IPS DF 19.7 (cell line): ENCODE measurements at places on chromosomes 16 and 17.

GRCh38 chr17:28935744-28936460, 15.4 kb downstream of the PHF12 start:
- DNase-seq = no peak

GRCh38 chr16:69711115-69711740, 15.1 kb downstream of the NQO1 start:
- no peak for DNase-seq

DNA sequence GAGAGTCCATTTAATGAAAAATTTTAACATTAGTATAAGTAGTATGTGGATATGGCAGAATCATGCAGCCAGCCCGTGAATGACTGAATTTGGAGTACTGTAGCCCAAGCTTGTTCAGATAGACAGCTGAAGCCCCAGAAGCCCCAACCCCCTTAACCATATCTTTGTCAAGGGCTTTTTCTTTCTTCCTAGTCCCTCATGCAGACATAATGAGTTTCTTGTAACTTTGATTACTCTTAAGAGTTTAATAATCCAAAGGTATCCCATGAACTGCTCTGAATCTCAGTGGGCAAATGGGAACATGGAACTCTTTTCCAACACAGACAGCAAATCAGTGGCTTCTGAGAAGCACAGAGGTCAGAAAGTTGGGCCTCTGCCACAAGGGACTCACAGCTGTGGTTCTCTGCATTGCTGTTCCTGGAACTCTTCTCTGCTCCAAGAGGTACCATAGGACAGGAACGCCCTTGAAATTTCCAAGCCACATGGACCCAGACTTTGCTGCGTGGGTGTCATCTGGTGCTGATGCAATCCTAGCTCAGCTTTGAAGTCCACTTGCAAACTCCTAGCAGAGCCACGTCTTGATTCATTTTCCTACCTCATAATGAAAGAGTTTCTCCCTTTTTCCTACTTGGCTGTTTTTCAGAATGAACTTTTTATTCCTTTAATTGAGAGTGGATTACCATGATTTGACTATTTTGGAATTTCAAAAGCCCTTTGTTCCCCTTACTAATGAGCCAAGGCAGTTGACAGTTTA, 18.1 kb downstream of the LYRM1 start:
- DNase-seq = no peak

GRCh38 chr16:75486676-75487313, 8.4 kb downstream of the CHST6 start:
- DNase-seq = no peak

GRCh38 chr16:1193143-1193824, 31.8 kb downstream of the TPSG1 start:
- DNase-seq = no peak

GRCh38 chr16:31052114-31052513, 18.8 kb downstream of the STX4 start:
- DNase-seq = no peak

GRCh38 chr16:10978871-10979446, 34.6 kb downstream of the CLEC16A start:
- DNase-seq = no peak

GRCh38 chr17:44794851-44795413, 35.2 kb downstream of the GJC1 start:
- no peak for DNase-seq

DNA sequence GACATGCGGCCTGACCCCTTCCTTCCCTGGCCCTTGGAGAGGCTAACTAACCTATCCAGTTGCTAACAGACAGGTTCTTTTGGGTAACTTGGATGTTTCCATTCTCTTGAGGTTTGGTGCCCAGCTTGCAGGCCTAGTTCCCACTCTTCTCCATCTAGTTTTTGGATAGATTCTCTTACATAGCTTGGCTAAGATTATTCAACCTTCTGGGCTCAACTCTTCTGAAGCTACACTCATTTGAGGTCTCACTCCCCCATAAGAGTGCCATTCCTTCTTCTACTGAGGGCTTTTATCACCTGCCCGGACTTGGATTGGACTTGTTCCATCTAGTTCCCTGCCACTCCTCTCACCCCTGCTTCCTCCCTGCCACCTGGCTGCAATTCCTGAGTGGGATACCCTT, 44.1 kb upstream of the MARCHF10 start:
- DNase-seq = no peak

DNA sequence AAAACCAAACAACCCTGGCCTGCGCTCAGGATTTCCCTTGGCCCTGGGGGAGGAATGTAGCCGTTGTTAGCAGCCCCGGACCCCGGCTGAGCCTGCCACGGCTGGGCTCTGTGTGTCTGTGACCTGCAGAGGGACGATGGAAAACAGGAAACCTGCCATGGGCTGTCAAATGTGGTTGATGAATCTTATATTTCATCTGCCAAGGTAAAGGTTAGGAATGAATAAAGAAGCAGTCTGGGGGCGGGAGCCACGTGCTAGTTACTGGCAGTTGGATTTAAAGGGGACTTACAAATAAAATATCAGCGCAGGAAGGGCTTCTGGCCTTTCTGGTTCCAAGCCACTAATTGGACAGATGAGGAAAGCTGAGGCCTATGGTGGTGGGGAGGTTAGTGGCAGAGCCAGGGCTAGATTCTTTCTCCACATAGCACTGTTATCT, at the start of gene KRT23:
TSS of gene KRT23 (minus strand) at position 263 of the 436 bp plus-strand sequence. CDS start 1,043 bp downstream, outside the sequence.
- DNase-seq = no peak

DNA sequence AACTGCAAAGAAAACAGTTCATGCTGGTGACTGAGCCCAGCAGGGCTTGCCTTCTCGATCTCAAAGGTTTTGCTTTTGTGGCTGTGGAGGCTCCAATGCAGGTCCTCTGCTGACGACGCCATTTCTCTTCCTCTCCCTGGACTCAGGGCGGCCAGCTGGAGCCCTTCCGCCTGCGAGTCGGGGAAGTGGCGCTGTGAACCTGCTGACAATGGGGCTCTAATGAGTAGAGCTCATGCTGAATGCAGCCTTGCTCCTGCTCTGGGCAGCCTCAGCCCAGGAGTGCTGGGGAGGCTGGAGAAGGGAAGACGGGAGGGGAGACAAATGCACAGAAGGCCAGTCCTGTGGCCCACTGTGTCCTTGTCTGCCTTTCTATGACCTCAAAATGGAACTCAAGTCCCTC, 43.8 kb downstream of the VAC14 start:
- DNase-seq = no peak

GRCh38 chr17:57810721-57811637, 38.9 kb downstream of the MRPS23 start:
- no peak for DNase-seq

GRCh38 chr17:31481783-31482081, 90.3 kb downstream of the RAB11FIP4 start:
- DNase-seq = no peak

- DNase-seq = no peak
Observed at GRCh38 chr16:66752379-66752778, 970 bp upstream of the DYNC1LI2 start.

- DNase-seq = no peak
Observed at GRCh38 chr16:70746708-70747424, 54.1 kb downstream of the VAC14 start.

DNA sequence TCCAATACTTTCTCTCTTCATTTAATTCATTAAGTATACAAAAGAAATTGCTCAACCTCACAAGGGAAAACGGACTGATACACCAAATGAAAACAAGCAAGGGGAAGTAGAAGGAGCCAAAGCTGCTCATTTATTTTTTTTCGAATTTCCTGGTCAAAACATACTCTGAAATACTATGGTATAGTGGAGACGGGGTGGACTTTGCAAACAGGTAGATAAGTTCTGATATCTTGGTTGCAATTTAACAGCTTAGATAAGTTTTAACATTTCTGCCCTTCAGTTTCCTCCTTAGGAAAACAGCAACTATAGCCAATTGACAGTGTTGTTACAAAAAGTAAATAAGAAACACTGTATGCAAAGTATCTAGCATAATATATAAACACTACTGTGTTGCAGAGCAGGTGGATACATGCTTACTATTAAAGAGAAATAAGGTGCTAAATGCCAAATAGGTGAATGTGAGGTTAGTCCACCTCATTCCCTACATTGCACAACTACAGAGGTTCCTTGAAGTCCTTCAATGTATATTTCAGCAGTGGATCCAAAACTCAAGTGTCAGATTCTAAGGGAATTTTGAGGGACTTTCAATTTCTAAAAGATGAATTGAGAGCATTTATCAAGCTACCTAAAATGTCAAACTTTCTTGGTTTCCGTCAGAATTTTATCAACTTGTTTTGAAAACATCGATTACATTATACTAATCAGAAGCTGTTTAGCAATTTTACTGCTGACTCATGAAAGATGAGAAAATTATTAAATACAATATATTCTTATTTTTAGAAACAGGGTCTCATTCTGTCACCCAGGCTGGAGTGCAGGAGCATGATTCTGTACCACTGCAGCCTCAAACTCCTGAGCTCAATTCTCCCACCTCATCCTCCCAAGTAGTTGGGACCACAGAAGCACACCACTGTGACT, 11.0 kb downstream of the CCDC47 start:
- DNase-seq = no peak

DNA sequence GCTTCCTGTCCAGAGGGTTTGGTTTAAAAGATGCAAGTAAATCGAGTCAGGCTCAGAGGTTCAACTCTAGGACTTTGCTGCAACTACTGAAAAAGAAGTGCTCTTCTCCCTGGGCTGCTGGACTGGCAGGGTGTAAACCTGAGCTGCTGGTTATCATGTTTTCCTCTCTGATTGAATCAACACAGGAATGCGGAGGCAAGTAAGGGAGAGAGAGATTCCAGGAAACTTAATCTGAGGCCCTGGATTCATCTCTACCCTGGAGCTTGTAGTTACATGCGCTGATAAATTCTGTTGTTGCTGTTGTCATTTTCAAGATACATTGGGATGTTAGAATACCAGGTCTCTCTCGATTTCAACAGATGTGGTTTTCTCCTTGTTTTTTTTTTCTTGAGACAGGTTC, 8.2 kb upstream of the HS3ST3A1 start:
- no peak for DNase-seq

GRCh38 chr17:31074772-31075555, 19.8 kb upstream of the NF1 start:
- DNase-seq = peak; percentile 60

GRCh38 chr17:59342681-59343131, 11.3 kb downstream of the YPEL2 start:
- DNase-seq = no peak

DNA sequence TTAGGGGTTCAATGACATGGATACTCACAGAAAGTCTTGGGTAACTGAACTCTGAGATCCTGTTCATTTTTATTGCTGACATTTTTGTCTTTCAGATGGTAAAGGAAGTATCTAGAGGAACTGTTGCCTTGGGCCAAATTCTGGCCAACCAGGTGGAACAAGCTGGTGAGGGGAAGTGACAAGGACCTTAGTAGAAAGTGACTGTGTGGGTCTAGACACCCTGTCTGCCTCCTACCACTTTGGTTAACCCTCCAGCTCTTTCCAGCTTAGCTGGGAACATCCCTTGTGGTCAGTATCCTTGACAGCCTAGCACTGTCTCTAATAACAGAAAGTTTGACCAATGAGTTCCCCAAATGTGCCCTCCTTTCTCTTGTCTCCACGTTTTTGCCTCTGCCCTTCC, 28.8 kb upstream of the PRKCB start:
- DNase-seq = no peak

DNA sequence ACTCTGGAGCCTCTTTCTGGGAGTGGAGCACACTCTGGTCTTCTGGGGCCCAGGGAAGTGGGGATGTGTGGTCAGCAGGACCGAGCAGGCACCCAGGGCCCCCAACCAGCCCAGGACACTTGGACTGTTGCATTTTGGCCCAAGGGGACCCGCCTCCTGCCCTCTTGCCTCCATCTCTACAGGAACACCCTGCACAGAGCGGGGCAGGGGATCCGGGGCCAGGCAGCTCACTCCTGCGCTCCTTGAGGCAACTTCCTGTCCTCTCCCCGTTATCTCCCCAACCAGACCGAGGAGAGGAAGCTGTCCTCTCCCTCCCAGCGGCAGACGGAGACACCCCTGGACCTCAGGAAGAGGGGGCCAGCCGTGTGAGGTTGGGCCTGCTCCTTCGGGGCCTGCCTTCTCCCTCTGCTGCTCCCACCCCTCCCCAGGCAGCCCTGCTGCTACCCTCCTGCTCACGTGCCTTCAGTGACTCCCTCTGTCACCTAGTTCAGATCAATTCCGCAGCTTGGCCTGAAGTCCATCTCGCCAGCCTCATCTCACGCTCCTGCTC, 10.0 kb upstream of the ATP2A3 start:
- DNase-seq = no peak

- DNase-seq = no peak
Observed at GRCh38 chr17:32953857-32954256, 25.9 kb downstream of the TMEM98 start.

DNA sequence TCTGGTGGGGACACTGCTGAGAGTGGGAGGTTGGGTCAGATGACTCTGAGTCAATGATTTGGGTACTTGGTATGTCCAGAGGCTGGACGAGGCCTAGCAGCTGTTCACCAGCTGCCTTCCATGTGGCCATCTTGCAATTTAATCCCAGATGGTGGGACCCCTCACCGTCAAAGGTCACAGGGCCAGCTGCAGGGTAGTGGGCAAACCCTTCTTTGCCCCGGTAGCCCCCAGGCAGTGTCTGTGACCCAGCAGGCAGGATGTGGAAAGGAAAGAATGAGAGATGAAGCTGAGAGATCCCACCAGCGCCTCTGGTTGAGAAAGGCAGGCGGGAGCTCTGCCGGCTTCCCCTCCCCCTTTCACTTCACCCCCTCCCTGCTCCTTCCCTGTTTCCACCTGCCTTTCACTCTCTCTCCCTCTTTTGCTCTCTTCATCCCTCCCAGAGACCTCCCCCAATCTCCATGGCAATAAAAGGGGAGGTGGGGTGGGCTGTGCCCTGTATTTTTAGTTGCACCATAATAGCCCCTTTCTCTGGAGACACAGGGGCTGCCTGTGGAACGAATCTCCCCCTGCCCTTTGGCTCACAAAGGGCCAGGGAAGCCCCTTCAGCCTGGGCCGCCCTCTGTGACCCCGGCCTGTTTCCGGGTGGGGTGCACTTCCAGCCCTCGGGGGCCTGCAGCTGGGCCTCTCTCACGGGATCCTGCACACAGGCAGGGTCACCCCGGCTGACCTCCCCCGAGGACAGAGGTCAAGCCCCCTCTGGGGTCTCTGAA, 20.2 kb downstream of the CDK5RAP3 start:
- DNase-seq = no peak

- DNase-seq = no peak
Observed at GRCh38 chr16:85798901-85799496, 345 bp downstream of the EMC8 start.

DNA sequence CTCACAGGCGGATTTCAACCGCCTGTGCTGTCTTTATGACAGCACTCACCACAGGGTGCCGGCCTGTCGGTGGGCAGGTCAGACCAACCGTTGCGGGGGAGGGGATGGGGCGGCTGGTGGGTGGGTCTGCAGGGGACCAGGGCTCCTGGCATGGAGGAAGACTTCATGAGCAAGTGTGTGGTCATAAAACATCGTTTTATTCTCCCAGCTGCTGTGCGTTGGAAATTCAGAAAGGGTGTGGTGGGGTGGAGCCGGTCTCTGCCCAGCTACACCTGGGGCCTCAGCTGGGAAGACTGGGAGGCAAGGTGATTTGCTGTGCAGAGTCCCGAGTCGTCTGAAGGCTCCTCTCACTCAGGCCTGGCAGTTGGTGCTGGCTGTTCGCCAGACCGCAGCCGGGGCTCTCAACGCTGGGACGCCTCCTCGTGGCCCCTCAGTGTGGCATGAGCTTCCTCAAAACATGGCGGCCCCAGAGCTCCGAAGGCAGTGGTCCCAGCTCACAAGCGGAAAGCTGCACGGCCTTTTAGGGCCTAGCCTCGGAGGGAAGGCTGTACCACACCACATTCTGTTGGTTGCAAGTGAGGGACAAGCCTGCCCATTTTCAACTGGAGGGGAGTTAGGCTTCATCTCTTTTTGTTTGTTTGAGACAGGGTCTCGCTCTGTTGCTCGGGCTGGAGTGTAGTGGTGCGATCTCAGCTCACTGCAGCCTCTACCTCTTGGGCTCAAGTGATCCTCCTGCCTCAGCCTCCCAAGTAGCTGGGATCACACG, 45.8 kb upstream of the GSE1 start:
- no peak for DNase-seq

- no peak for DNase-seq
Observed at GRCh38 chr16:66422366-66422765, 4.7 kb upstream of the BEAN1 start.
